ENCODE measurements at places on chromosomes 1 and 21.

DNA sequence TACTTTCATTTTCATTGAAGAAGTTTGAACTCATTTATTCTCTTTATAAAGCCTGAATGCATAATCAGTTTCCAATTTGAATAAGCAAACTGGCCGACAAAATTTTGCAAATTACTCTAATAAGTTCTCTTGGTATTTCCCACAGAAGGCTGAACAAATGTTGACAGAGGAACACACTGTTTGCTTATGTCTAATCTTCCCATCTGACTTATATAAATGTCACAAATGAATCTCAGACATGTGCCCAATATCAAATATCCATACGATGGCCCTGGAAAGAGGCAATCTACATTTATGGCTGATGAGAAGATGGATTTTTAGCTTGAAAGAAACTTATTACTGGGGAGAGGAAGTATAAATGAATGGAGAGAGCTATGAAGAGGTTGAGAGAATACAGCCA, 380.6 kb upstream of the ZRANB2 start:
- no peak for DNase-seq

- no peak for DNase-seq
Observed at GRCh38 chr21:10511116-10511515, 10.3 kb upstream of the TPTE start.

DNA sequence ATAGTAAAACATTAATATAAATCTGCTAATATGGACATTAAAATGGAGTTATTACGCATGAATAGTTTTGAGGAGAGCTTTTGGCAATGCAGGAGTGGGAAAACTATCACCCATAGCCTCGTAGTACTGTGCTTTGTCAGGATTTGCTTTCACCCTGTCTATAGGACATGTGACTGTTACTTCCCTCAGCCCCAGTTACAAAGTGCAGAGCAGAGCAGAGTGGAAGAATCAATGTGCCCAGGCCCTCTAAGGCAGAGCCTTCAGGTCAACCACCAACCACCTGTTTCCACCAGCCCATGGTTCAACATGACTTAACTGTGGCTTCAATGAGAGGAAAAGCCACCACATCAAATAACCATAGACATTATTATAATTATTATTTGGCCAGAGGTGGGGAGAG, 68.9 kb upstream of the C8B start:
- no peak for DNase-seq

- no peak for DNase-seq
Observed at GRCh38 chr1:228393811-228394570, 12.6 kb downstream of the TRIM11 start.

DNA sequence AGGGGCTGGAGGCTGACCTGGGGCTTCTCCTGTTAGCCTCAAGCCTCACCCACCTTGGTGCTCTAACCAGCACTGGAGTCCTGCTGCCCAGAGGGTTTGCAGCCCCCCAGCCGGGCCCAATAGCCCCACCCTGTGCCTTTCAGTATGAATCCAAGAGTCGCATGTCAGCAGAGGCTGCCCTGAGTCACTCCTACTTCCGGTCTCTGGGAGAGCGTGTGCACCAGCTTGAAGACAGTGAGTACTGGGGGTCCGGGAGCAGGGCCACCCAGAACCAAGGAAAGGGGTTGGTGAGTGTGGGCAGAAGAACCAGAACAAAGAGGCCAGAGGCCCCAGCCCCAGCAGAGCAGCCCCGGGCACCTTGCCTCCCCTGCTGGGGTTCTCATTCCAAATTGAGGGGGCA, 25.6 kb downstream of the CDK18 start:
- no peak for DNase-seq

DNA sequence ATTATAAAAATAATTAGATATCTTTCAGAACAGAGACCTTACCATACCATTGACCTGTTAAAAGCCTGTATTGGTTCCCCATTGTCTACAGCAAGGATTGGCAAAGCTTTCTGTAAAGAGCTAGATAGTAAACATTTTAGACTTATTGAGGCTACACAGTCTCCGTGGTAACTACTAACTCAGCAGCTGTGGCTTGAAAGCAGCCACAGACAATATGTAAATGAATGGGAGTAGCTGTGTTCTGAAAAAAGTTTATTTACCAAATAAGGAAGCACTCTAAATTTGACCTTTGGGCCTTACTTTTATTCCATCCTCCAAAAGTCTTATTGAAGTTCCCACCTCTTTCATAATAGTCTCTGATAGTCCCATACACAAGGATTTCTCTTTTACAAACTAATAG, 39.7 kb downstream of the NUP210L start:
- no peak for DNase-seq
